ENCODE measurements at places on chromosomes 1 and 21.

- DNase-seq, result no peak
Measured at GRCh38 chr1:59593798-59594790, 220.7 kb upstream of the HOOK1 start.

GRCh38 chr1:202811296-202812175 is 782 bp downstream of the PCAT6 start:
- DNase-seq, result no peak

- DNase-seq, result no peak
Measured at GRCh38 chr1:212037900-212038299, 2.4 kb downstream of the DTL start.

DNA sequence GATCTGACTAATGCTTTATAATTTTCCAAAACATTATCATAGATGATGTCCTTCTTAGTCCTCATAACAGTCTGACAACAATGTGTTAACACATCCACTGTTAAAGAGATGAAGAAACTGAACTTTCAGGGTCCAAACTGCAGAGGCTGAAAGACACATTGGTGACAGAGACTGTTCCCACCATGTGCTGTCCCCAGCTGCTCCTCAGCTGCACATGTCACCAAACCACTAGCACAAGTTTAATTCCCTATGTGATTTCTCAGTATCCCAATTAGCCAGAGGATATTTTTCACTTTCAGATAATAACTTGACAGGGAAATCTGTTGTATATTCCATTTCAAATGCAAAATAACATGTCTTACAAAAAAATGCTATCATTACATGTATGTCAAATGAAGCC is 24.6 kb downstream of the LAMC2 start:
- DNase-seq, result no peak

DNA sequence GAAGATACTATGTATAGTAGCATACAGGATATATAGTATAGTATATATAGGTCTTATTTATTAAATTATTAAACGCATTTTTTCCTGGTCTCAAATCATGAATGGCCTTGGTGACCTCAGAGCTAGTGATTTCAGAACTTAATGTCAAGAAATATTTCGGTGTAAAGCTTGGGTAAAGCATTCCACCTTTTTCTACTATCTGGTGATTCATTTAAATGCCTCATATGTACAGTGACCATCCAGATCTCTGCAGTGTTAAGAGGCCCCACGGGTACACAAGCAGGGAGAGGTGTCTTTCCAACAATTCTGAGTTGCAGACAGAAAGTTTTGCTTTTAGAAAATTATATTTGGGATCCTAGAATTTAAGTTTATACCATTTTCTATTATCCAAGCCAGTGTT is 626.5 kb downstream of the PTPRC start:
- no peak for DNase-seq

DNA sequence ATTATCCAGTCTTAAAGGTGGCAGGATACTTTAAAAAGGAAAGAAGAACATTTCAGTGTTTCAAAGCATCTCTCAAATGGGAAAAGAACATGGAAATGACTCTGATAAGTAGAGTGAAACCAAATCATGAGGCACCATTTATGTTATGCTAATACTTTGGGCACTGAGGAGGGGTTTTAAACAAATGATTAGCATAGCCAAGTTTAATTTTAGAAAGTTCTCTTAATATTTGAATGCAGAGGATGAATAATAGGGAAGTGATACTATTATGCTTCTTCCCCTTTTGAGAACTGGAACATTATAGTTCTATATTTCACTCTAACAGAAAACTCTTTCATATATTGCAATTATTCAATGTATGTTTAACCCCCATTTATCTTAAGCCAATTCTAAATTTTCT is 1181.9 kb upstream of the PRMT6 start:
- no peak for DNase-seq

GRCh38 chr1:240074422-240074821 is 17.3 kb upstream of the FMN2 start:
- DNase-seq, result no peak

Measured in nucleus accumbens (tissue), 56 donors.